ENCODE measurements at places on chromosomes 5 and 9. TPM values are rescaled to one million over a fixed set of nuclear protein-coding genes. Genes with fewer than 3 reads are reported as not detected.

The ENHO gene
- total RNA-seq, result not detected

The PCDHGA7 gene
- total RNA-seq, result 0.86 TPM

The HTR1A gene
- total RNA-seq, result not detected

The PCDHA10 gene
- not detected for total RNA-seq

The TBC1D9B gene
- total RNA-seq, result 59.3 TPM

The KLF4 gene
- 5.8 TPM for total RNA-seq

The SLC34A3 gene
- not detected for total RNA-seq

The TAF11L5 gene
- total RNA-seq, result not detected

The GRXCR2 gene
- not detected for total RNA-seq

Measured in hair follicular keratinocyte (primary cell).